ENCODE measurements at places on chromosomes 7 and 10.
A peak's percentile ranks its signal among the peaks of the same experiment; 100 is the strongest.

DNA sequence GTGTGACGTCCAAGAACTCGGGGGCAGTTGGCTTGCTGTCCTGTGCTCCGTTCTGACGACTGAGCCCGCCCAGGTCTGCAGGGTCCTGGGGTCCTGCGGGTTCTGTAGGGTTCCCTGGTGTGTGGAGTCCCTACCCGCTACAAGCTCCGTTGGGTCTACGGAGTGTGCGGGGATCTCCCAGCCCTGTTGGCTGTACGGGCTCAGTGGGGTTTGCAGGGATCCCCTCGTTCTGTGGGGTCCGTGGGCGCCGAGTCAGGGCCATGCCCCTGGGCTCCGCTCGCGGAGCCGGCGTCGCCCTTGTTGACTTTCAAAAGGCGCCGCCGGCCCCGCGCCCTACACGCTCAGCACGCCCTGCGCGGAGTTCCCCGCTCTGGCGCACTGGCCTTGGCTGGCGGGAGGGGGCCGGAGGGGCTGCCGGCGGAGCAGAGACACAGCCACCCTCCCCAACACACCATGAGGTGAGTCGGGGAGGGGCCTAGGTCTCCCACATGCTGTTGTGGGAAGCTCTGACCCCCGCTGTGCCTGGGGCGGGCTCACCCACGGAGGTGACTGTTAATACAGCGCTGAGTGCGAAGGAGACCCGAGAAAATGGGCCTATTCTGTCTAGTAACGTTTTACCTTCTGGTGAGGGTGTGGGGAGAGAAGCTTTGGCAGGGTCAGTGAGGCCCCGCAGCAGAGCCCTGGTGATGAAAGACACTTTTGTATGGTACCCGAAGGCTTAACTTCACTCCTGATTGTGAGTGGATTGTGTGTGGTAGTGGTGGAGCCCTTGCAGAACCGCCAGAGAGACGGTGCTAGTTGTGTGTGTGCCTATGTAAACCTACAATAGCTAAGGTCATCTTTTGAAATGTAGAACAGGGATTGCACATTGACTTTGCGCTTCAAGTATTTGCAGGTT, 8.1 kb downstream of the TASOR2 start:
- peak; percentile 48 for DNase-seq

DNA sequence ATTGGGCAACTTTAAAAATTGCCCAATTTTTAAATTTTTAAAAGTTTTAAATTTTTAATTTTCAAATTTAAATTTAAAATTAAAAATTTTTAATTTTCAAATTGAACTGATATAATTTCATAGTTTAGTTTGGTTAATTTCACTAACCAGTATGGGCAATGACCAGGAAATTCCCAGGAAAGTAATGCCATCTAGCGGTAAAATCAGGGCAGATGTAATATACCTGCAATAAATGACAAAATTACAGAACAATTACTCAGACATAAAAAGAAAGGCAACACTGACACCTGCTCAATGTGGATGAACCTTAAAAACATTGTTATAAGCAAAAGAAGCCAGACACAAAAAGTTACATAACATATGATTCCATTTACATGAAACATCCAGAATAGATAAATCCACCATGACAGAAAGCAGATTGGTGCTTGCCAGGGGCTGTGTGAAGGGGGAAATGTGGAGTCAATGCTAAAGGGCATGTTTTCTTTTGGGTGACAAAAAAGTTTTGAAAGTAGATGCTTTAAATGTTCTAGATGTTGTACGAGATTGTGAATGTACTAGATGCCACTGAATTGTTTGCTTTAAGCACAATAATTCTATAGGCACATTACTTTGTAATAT, 28.6 kb upstream of the SLC16A12 start:
- no peak for DNase-seq

DNA sequence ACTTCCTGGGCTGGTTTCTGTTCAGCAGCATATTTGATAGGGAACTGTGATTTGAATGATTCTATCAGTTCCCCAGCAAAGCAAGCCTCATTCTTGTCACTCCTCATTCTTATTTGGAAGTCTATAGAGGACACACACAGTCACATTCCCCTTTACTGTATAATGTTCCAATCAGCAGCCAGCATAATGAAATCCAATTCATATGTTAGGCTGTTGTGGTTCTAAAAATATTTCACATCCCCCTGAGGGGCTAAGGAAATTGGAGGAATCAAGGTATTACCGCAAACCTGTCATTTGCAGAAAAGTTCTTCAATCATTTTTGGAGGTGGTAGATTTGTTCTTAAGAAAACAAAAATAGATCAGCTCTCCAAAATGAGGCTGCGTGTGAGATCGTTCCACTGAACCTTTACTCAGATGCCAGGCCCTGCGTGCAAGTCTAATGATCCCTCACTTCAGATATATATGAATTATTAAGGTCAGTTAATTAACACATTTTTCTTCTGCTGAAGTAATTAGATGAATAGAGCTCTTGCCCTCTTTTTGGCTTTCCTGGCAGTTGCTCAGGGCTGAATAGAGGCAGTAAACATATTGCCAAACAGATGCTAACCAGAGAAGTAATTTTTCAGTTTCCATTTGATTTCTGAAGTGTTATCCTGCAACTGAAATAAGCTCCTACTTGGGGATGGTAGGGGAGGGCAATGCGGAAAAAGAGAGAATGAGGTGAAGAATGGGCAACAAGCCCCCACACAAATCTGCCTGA, 31.8 kb downstream of the LSMEM1 start:
- no peak for DNase-seq

DNA sequence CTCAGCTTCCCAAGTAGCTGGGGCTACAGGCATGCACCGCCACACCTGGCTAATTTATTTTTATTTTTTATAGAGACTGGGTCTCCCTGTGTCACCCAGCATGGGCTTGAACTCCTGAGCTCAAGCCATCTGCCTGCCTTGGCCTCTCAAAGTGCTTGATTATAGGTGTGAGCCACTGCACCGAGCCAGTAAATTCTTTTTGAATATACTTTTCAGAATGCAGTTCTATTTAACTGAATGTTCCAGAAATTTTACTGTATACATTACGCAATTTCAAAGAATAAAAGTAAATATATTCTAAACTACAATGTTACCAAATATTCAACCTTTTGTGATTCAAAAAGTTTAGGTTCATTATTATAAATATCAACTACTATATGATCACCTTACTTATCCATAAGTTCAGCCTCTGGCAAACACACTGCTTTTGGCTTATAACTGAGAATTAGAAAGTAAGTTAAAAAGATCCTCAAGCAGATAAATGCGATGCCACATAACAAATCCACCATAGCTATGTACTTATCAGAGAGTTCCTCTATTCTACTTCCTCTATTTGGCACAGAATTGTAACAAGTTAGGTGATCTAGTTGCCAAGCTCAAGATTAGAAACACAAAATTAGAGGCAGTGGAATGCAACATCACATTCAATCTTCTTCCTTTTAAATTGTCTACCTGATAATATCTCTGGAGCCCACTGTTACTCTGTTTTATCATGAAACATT, 118.2 kb downstream of the ANK3 start:
- no peak for DNase-seq

DNA sequence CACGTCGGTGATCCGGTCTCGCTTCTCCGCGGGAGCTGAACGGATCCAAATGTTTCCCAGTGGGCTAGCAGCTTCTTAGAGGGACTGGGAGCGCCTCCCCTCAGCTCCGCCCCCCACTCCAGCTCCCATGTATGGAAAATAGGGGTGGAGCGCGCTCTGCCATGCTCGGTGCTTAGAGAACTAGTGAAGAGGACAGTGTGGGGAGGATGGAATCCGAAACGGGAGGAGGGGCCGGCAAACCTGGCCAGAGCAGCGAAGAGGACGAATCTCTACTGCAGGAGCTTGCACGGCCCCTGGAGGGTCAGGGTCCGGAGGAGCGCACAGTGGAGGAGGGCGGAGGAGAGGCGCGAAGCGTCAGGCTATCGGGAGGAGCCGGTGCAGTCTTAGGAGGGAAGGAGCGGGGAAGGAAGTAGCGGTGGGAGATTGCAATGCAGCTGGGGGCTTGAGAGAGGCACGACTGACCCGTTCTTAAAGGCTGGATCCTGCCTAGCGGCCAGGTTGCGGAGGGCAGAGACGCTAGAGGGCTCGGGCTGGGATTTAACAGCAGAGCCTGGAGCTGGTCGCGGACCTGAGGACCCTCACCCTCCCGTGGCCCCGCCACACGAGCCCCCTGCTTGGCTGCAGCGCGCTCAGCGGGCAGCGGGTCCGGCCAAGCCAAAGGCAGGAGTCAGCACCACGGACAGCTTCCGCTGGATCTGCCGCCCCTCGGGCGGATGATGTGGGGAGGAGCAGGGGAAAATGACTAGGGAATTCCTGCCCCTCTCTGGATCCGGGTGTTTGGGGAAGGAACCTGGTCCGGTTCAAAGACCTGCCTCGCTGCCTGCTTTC, at the start of gene PRLHR:
Gene PRLHR (minus strand): TSS at position 51 of the 828 bp plus-strand sequence. CDS start 404 bp downstream, outside the sequence.
- DNase-seq, result no peak

Measured in stimulated activated CD4-positive, alpha-beta T cell treated with anti-CD3 and anti-CD28 coated beads, Interleukin-12 subunit alpha, Interleukin-12 subunit beta, amount 100 ng/mL, for 48 hours (primary cell).